ENCODE measurements at places on chromosomes 3 and 15.

GRCh38 chr3:69647511-69648110 lies 91.7 kb upstream of the MITF start:
- no peak for DNase-seq

GRCh38 chr15:28885128-28885629 lies 595 bp upstream of the APBA2 start:
- DNase-seq = no peak

DNA sequence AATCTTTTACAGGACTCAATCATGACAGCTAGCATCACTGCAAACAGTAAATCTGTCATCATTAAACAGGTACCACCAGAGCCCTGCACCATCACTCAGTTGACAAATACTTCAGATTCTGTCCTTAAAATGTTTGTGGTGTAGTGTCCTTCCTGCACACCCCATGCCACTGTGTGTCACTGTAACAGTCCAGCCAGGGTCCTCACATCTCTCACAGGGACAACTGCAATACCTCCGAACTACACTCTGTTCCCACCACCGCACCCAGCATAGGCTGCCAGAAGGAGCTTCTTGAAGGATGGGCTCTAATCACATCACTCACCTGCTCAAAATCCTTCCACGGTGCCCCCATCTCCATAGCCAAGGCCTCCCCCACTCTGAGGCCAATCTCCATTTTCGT lies 90.2 kb upstream of the FGF12 start:
- no peak for DNase-seq

GRCh38 chr3:188627652-188628051 lies 473.7 kb downstream of the LPP start:
- DNase-seq = no peak

GRCh38 chr3:129502641-129503408 lies 25.6 kb upstream of the RHO start:
- DNase-seq = no peak

DNA sequence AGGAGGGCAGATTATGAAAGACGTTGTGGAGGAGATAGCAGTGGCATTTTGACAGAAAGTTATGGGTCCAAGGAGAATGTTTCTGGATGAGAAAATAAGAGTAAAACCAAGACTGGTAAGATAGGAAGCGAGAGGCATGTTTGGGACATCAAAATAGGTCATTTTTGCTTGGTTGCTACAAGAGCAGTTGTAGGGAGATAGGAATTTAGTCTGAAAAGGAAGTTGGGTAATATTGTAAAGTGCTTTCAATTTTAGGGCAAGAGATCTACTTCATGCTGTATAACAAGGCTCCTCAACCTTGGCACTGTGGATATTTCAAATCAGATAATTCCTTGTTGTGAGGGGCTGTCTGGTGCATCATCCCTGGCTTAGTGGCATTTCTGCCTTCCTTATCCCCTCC lies 118.0 kb upstream of the DPH6 start:
- no peak for DNase-seq

- no peak for DNase-seq
Observed at GRCh38 chr3:67602816-67603215, 51.6 kb downstream of the SUCLG2 start.

DNA sequence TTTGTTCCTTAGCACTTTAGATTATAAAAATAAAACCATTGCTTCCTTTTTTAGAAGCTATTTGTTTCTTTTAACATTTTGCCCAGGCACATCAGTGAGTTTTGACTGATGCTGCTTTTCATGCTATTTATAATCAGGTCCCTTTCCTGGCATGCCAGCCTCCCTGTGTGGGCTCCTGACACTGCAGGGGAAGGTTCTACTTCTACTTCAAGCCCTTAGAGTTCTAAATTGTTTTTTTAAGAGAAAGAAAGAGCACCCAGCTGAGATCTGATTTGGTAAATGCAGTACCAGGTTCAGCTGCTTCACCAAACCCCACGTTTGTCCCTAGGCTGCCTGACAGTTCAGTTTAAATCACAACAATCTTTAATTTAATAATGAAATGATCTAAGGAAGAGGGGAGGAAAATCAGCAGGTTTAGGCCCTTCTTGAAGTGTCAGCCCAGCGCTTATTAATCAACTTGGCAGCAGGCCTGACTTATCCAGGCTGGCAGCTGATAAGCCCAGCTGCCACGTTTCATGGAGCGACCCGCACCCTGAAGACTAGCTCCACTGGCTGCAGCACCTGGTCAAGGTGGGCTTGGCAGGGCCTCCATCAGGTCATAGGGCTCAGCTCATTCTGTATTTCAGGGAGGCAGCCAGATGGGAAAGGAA lies 29.0 kb downstream of the HGD start:
- no peak for DNase-seq

DNA sequence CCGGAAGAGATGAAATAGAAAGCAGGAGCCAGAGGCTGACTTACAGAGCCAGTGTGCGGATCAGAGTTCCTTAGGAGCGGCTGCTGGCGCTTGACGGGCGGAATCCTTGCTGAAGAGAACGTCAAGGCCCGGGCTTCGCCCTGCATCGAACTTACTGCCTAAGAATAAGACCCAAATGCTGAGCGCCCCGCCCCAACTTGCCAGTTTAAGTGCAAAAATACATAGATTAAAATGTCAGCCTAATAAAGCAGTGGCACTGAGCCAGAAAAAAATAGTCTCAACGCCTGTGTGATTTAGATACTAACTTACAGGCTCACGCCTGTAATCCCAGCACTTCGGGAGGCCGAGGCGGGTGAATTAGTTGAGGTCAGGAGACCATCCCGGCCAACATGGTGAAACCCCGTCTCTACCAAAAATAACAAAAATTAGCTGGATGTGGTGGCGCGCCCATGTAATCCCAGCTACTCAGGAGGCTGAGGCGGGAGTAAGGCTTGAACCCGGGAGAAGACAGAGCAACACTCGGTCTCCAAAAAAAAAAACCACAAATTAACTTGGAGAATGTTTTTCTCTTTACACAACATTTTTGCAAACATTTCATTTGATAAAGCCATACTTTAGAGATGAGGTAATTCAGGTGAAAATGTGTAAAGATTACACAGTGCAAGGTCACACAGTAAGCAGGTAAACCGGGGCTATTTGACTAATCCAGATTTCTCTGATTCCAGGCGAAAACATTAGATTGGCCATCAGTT lies 1.2 kb upstream of the UBP1 start:
- no peak for DNase-seq

- no peak for DNase-seq
Observed at GRCh38 chr3:172635588-172635987, 75.3 kb downstream of the NCEH1 start.

DNA sequence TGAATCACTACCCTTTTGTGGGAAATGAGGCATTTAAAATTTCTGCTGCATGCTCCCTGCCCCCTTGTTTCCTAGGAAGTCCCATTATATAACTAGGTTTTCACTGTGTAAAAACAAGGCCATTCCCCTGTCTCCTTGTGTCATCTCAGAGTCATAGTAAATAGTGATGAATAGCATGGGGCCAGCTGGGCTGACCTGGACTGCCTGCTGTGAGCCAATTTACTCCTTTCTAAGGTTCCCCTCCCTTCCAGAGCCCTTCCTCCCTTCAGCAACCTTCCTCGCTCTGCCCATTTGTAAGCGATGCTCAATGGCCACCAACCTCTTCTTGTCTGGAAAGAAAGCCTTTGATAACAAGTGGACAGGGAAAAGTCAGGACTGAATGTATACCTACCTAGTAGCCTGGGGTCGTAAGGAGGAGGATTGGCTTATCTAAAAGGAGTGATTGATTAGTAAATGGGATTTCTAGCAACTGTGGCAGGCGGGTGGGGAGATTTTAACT lies 11.7 kb downstream of the ITGA11 start:
- DNase-seq = no peak

GRCh38 chr3:128760881-128761280 lies 34.9 kb downstream of the RAB7A start:
- DNase-seq = no peak

- DNase-seq = no peak
Observed at GRCh38 chr3:73734211-73735089, 109.7 kb upstream of the PDZRN3 start.
